ENCODE measurements at places on chromosomes 2 and 18.

- DNase-seq: no peak
These were observed 3.3 kb upstream of the ALLC start for GRCh38 chr2:3654531-3655225.

GRCh38 chr18:79952456-79952995 is 1.1 kb upstream of the SLC66A2 start:
- no peak for DNase-seq

DNA sequence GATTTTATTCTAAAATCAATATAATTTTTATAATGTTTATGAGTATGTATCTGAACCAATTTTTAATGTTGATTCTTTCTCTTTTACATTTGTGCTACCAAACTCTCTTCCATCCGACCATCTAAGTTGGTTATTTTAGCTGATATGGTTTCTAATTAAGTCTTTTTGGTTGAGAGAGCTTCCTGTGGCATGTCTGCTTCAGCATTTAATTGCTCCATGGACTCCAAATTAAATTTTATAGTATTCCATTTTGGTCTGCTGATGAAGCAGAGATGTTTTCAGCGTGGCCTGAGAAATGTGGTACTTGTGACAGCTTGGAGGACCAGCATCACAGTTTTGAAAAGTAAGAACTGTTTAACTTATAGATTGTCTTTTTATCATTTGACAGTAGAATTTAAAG is 105.6 kb downstream of the EHBP1 start:
- no peak for DNase-seq

GRCh38 chr18:26493021-26493420 is 55.3 kb downstream of the KCTD1 start:
- DNase-seq: no peak

GRCh38 chr2:59594671-59595222 is 958.7 kb downstream of the BCL11A start:
- no peak for DNase-seq

DNA sequence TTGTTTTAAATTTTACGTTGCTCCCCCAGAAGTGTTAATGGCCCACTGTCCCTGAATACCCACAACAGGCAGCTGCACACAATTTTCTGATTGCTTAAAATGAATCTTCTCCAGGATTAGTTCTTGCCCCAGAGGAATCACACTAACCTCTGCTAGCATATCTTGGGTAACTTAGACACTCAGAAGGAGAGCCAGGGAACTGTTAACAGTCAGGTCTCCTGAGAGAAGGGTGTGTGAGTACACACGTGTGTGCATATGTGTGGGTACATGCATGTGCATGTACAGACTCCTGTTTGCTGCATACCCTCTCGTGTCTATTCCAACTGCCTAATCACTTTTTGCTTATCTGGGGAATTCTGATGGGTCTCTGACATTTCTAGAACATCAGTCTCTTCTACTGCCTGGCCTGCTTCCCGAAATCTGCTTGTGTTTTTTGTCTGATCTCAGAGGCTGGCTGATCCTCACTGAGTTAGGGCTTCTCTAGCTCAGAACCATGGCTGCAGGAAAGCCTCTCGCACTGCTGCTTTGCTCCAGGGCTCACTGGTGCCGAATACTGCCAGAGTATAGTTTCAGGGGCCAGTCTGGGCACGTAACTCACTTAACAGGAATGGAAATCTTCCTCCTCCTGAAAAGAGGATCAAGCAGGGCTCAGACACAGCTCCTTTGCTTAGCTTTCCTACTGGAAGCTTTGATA is 62.8 kb downstream of the PRELID3A start:
- no peak for DNase-seq

DNA sequence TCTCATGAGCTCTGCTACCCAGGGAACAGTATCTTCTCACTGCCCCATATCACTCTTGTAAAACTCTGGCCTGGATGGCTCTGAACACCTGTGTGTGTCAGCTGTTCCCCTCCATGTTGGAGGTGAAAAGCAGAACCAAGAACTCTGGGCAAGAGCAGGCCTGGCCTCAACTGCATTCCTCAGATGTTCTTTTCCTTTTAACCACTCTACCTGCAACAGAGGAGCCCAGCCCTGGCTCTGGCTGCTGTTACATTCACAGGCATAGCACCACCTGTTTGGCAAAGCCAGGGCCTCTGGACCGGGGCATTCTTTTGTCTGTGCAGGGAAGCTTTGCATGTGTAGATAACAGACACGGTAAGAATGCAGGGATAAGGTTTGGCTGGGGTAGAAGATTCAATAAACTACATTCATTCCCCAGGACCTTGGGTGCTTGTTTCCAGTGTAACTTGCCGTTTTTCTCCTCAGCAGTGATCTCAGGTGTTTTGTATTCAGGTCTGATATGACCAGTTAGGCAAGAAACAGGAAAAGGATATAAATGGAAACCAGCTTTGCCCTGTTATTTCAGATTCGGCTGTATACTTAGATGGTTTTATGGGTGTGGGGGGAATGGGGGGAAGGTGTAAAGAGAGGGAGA is 95.1 kb downstream of the SPTBN1 start:
- DNase-seq: no peak

GRCh38 chr18:79774111-79774510 is 23.6 kb upstream of the KCNG2 start:
- DNase-seq: no peak

DNA sequence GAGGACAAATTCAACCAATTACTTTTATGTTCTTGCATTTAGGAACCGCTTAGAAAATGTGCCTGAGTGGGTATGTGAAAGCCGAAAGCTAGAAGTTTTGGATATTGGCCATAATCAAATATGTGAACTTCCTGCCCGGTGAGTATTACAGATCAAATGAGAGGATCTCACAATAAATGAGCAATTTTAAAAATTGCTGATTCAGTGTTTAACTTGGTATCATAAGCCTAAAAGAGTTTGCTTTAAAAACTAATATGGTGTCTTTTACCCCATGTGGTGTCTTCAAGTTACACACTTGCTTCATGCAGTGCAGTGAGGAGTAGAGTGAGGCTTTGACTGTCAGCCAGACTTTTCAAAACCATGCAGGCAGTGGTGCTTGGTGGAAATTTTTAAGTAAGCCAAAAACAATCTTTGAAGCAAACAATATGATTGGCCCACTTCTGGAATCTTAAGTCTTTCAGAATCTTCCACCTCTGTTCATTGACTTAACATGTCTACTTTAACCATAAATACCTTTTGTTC is 199.6 kb downstream of the PHLPP1 start:
- no peak for DNase-seq

- DNase-seq: no peak
These were observed 134.0 kb downstream of the CTIF start for GRCh38 chr18:48672671-48673340.

DNA sequence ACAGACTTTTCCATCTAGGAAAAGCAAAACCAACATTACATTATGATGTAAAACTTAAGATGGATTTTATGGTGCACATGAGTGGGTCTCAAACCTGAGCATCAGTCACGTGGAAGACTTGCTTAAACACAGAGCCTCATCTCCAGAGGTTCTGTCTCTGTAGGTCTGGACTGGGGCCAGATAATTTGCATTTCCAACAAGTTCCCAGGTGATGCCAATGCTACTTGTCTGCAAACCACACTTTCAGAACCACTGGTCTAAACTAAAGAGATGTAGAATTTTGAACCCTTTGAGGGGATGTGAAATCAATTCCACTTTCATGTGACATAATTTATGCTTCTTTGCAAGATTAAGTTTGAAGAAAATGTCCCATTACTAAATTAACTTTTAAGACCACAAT is 522.8 kb downstream of the MBD2 start:
- no peak for DNase-seq

DNA sequence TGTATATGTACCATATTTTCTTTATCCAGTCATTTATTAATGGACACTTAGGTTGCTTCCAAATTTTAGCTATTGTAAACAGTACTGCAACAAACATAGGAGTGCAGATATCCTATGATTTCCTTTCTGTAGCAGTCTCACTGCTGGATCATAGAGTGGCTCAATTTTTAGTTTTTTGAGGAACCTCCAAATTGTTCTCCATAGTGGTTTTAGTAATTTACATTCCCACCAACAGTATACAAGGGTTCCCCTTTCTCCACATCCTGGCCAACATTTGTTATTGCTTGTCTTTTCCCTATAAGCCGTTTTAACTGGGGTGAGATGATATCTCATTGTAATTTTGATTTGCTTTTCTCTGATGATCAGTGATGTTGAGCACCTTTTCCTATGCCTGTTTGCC is 114.3 kb downstream of the TMEM17 start:
- no peak for DNase-seq

GRCh38 chr2:231278868-231279267 is 80.4 kb downstream of the ARMC9 start:
- no peak for DNase-seq

GRCh38 chr2:26757873-26758789 is 6.0 kb upstream of the SLC35F6 start:
- peak; percentile 68 for DNase-seq

- DNase-seq: no peak
These were observed 158.3 kb downstream of the CERS6 start for GRCh38 chr2:168614172-168615018.

DNA sequence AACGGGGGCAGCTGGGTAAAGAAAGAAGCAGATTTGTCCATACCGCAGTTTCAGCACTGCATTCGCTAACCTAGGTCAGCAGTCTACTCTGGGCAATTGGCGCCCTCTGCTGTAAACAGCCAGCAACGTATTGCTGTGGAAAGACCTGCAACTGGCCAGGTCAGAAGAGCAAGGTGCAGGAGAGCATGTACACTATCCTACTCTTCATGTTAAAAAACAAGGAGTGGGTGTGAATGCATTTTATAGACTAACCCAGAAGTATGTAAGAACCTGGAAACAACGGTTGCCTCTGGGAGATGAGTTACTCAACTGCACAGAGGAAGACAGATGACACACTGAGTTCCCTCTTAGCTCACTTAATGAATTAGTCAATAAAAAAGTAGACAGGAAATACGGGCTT is 6.2 kb downstream of the MRPS5 start:
- no peak for DNase-seq

DNA sequence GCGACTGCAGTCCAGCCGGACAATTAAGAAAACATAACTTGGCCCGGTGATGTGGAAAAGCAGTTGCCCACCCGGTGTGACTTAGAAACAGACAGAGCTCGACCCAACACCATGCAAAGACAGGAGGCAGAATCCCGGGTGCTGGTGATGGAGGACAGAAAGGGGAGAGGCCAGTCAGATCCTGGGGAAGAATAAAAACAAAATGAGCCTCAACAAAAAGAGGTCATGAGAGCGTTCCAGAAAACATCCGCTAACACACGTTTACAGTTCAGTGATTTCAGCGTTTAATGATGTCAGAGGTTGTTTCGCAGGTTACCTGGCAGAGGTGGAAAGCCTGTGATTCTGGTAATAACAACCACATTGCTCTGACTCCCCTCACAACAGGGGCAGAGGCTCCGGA is 111.9 kb downstream of the OSR1 start:
- DNase-seq: no peak

DNA sequence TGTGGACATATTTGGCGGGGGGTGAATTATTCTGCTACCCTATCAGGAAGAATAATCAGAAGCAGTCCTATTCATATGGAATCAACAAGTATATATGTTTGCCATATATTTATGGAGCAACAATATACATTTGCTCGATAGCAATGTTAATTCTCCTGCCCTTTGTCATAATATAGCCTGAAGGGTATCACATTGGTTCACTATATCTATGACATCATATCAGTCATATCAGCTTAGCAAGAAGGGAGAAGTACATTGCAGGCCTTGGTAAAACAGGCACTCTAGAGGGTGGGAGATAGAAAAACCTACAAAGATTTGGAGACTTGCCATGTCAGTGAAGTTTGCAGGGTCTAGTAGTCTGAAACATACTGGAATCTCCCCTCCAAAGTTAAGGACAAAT is 128.4 kb downstream of the ATL2 start:
- no peak for DNase-seq

DNA sequence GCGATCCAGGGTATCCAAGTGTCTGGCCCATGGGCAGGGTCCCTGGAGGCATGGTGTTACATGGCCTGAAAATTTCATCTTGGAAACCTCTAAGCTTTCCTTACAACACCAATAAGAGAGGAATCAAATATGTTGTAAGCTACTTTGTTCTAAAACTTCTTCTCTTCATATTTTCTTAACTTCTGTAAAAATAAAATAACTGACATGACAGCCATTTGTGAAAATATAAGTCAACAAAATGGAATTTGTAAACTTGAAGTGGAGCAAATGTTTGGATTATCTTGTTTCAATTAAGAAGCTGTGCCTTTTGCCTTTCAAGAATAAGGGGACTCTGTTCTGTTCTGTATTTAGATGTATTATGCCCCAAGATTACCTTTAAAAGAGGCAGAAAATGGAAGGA is 319.7 kb downstream of the LPIN1 start:
- DNase-seq: no peak

DNA sequence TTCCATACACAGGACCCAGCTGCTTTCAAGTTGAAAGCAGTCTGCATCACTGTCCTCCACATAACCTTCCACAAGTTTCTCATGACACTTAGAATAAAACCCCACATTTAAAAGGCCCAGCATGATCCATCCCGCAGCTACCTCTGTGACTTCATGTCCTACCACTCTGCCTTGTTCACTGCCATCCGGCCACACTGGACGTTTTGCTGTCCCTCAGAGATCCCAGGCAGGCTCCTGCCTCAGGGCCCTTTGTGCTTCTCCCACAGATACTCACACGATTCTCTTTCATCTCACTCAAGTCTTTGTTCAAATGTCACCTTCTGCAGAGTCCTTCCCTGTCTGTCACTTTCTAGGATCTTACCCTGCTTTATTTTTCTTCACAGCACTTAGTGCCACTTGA is 232.9 kb upstream of the BOD1L2 start:
- no peak for DNase-seq

DNA sequence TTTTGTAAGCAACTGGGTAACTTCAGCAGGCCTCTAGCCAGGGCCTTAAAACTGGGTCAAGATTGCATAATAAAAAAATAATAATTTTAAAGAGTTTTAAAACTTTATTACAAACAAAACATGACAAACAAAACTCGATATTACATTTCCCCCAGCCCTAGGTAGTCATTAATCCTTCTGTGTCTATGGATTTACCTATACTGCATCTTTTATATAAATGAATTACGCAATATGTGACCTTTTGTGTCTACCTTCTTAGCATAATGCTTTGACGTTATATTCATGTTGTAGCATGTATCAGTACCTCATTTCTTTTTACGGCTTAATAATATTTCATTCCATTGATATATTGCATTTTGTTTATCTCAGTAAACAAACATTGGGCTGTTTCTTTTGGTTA is 113.5 kb downstream of the CCDC178 start:
- no peak for DNase-seq

- DNase-seq: no peak
These were observed 565.9 kb upstream of the ID2 start for GRCh38 chr2:8115966-8116365.

- DNase-seq: no peak
These were observed 85.8 kb downstream of the TCF4 start for GRCh38 chr18:55501982-55502710.
